CD4-positive, alpha-beta T cell treated with Interleukin-21 for 1 hour (primary cell): ENCODE measurements at places on chromosomes 5 and 9.

DNA sequence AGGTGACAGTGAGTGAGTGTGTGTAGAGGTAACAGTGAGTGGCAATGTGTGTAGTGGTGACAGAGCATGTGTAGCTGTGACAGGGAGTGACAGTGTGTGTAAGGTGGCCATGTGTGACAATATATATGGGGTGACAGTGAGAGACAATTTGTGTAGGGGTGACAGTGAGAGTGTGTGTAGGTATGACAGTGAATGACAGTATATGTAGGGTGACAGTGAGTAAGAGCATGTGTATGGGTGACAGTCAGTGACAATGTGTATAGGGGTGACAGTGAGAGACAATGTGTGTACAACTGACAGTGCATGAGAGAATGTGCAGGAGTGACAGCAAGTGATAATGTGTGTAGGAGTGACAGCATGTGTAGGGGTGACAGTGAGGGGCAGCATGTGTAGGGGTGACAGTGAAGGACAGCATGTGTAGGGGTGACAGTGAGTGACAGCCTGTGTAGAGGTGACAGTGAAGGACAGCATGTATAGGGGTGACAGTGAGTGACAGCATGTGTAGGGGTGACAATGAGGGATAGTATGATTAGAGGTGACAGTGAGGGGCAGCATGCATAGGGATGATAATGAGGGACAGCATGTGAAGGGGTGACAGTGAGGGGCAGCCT is 10.1 kb upstream of the GAPT start:
- no peak for DNase-seq

DNA sequence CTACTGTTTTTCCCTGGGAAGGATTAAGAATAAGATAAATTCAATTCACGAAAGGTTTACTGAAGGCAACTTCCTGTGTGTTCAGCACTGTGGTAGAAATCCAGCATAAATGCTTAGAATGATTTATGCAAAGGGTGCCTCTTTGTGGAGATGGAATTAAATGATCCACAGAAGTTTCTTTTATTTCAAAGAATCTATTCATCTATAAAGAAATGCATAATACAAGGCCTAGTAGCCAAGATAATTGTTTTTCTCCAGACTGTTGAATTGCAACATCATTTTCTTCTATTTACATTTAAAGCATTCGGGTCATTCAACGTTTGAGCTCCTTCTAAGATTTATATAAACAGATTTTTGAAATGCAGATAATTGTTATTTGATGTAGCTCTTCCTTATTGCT is 138.8 kb upstream of the NFIL3 start:
- no peak for DNase-seq

- DNase-seq: no peak
Observed at GRCh38 chr9:28774433-28775235, 1201.4 kb upstream of the C9orf72 start.

DNA sequence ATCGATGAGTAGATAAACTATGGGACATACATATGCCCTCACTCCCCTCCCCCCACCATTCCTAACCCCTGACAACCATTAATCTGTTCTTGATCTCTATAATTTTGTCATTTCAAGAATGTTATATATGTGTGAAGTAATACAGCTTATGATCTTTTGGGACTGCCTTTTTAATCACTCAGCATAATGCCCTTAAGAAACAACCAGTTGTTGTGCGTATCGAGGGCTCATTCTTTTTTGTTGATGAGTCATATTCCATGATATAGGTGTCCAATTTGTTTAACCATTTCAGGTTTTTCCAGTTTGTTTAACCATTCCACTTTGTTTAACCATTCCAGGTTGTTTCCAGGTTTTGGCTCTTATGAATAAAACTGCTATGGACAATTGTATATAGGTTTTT is 75.6 kb downstream of the ARHGEF28 start:
- DNase-seq: no peak

GRCh38 chr5:181050016-181050415 is 9.9 kb downstream of the BTNL9 start:
- DNase-seq: no peak

DNA sequence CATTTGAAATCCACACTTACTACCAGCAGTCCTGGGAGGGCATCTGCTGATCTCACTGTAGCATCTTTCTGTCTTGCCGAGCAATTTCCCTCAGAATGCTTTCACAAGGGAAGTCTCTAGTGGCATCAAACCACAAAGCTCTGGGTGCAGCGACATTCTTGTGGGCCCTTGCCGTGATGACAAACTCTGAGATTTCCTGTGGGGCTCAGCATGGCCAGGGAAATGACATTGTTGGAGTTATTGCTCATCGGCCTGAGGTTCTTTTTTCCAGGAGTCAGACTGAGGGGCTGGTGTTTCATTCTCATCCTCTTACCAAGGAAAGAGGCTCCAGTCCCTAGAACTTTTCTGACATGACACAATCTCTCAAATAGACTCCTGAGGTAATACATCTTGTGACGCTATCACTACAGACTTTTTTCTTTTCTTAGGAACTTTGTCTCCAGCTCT is 51.4 kb downstream of the PFDN1 start:
- peak; percentile 65 for DNase-seq

GRCh38 chr5:153796527-153796926 is 242.2 kb downstream of the FAM114A2 start:
- DNase-seq: no peak

GRCh38 chr5:98175474-98175873 is 598.0 kb upstream of the RGMB start:
- no peak for DNase-seq

GRCh38 chr9:124758061-124758460 is 13.1 kb downstream of the NR6A1 start:
- DNase-seq: no peak

- DNase-seq: no peak
Observed at GRCh38 chr5:55904152-55904551, 53.0 kb downstream of the IL31RA start.

GRCh38 chr9:72951520-72952380 is 1.1 kb downstream of the ALDH1A1 start:
- no peak for DNase-seq

DNA sequence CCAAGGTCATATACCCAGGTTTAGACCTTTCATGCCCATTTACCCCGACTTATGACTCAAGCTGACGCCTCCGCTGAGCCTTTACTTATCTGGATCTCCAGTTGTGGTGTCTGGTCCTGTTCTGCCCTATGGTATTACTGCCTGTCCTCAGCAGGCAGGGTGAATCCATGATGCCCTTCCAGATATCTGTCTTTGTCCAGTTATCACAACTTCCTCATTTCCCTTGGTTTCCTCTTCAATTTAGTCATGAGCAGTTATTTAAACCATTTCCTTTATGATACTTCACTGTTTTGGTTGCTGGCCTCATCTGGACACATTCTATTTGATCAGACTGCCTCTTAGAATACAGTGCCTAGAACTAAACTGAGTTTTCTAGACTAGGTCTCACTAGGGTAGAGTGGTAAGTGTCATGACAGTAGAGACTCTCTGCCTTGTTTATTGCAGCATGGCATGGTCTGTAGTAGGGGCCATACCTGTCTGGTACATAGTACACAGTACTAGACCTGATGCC is 93.3 kb downstream of the MELK start:
- DNase-seq: no peak

DNA sequence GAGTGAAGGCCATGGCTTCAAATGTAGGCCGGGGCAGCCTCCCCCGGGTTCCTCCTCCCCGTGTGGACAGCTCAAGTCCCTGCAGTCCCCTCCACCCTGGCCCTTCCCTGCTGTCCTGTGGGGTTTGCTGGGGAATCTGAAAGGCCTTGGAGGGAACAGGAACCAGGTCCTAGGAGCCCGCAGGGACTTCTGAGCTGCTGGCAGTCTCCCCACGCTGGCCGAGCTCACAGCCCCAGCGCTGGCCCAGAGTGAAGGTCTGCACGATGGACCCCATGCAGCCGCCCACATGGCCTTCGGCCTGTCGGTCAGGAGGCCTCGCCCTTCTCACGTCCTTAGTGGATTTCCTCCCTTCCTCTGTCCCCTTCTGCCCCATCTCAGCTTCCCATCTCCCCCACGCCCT is 25.7 kb upstream of the NOTCH1 start:
- DNase-seq: no peak

DNA sequence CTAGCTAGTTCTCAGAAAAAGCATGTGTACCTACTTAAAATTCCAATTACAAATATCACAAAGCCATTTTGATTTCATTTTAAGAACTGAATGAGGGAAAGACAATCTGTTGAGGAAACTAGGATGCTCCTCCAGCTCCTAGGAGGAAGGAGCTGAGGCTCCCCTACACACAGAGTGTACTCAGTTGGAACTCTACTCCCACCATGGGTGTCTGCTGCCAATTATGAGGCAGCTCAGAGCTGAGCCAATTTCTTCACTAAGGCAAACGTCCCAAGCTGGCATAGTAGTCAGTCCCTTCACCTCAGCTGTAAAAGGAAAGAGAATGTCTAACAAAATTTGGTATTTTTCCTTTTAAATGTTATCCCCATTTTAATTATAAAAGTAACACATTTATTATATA is 300.0 kb upstream of the TRPC7 start:
- DNase-seq: no peak

GRCh38 chr5:80223561-80223960 is 32.3 kb downstream of the SERINC5 start:
- DNase-seq: no peak

- DNase-seq: no peak
Observed at GRCh38 chr5:13998254-13998653, 53.8 kb upstream of the DNAH5 start.

DNA sequence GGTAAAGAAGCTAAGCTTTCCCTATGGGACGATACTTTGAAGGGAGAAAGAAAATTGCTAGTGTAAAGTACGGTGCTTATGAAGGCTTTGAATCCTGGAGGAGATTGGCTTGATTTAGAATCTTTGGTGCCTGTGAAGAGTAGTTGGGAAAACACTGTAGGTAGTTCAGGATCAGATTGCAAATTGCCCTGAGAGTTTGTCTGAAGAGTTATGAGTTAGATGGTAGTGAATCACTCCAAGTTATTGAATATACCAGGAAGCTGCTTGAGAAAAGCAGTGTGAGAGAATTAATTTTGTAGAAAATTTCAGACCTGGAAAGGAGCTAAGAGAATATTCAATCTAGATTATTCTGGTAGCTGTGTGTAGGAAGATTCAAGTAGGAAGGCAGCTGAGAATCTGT is 11.5 kb downstream of the MAN2A1 start:
- no peak for DNase-seq

- DNase-seq: no peak
Observed at GRCh38 chr9:100351508-100351907, 1.2 kb downstream of the TEX10 start.

DNA sequence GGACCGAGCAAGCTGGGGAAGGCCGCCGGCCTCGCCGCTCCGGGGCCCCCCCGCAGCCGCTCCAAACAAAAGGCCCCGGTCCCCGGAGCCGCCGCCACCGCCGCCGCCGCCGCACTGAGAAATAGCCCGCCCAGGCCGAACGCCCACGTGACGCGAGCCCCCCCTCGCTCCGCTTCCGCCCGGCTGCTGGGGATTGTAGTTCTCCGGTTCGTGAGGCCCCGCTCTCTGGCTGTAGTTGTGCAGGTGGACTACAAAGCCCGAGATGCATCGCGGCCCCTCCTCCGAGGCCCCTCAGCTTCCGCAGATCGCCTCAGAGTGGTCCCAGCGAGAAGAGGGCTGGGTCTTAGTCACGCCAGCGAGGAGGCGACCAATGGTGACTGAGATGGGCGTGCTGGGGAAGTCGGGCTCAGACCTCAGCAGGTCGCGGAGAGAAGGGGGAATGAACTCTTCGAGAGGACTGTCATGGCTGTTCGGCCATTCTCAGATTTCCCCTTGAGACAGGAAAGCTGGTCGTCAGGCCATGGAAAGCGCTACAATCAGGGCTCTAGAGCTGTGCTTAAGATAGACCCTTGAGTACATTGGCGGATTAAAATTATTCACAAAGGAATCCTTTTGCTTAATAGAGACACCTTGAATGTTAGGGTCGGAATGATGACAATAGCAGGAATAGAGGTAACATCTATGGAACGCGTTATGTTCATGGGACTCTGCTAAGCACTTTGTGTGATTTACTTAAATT is 489 bp upstream of the PANK3 start:
- peak; percentile 98 for DNase-seq

DNA sequence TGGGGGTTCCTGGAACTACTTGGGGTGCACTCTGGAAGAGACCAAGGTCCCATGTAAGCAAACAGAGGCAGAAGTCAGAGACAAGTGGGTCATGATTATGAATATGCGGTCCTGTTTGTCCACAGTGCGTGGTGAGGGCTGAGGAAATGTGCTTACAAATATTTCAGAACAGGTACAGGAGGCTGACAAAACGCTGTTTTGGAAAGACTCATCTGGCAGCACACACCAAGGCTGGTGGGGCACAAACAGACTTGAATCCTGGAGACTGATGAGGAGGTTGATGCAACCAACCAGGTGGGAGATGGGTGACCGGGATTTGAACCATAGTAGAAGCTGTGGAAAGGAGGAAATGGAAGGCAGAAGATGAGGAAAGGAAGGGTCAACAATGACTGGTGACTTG is 83.8 kb downstream of the ADRB2 start:
- DNase-seq: no peak

DNA sequence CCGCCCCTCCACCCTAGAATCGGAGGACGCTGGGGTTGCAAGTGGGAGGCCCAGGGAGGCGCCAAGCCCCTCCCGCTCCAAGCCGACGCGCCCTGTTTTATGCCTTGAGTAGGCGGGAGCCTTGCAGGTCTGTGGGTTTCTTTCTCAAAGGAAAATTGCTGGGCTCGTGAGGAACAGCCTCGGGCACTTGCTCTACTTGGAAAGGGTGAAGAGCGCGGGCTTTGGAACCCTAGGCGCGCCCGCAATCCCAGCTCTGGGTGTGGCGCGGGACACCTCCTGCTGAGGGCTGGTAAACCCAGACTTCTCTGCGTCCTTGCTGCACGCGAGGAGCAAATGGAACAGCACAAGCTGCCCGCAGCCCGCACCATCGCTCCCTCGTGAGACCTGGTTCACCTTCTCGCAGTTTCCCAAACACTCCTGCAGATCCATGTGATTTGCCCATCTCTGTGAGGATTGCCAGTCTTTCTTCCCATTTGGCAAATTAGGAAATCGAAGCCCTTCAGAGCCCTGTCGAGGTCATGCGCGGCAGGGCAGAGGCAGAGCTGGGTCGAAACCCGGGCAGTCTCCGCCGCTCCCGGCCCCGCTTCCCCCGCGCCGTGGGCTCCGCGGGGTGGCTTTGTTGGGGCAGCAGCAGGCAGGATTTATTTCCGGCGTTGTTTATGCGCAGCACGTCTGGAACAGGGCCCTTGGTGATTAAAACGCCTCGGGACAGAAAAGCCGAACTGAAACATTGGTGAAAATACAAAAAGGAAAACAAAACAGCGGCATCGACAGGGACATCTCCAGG is 98.4 kb upstream of the CPLX2 start:
- DNase-seq: no peak

DNA sequence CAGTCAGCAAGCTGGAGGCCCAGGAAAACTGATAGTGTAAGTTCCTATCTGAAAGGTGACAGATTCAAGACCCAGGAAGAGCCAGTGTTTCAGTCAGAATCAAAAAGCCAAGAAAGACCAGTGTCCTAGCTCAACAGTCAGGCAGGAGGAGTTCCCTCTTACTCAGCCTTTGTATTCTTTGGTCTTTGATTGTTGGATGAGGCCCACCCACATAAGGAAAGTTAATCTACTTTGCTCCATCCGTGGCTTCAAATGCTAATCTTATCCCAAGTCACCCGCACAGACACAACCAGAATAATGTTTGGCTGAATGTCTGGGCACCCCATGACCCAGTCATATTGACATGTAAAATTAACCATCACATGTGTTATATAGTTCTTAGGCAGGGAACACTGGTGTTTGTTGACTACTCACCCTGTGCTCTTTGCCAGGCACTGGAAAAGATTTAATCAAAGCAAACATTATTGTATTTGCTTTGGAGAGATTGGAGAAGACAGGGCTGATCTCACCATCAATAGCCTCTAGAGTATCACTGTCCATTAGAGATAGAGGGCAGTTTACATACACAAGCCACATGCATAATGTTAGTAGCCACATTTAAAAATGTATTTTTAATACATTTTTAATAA is 96.3 kb upstream of the KCNN2 start:
- DNase-seq: no peak
